ENCODE measurements at places on chromosomes 5 and 9. TPM values are rescaled to one million over a fixed set of nuclear protein-coding genes. Genes with fewer than 3 reads are reported as not detected.

DNA sequence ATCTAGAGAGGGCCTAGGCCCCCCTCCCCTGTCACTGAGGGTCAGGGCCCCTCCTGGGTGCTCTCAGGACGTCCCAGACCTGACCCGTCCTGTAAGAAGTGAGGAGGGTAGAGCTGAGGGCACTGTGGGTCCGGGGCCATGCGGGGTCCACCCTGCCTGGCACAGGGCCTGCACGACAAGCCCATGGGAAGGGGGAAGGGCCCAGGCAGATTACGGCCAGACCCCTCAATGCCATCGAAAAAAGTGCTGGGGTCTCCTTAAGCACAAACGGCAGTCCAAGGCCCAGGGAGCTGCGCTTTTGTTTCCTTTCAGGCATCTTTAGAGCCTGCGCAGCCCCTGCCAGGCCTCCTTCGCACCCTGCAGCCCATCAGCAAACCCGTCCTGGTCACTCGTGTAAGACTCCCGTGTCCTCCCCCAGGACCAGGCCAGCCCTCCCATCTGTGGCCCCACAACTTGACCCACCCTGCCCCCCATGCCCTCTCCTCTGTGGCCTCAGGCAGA is 4.4 kb upstream of the EXOC3 start:
- no peaks in the 10 kb centered on the region for H3K36me3 ChIP-seq
- DNase-seq, result no peak
- no peak overlapping the region for H3K27ac ChIP-seq
- peaks cover 8% of the 10 kb centered on the region for H3K4me1 ChIP-seq
- H3K27me3 ChIP-seq, result peaks cover 3% of the 10 kb centered on the region

DNA sequence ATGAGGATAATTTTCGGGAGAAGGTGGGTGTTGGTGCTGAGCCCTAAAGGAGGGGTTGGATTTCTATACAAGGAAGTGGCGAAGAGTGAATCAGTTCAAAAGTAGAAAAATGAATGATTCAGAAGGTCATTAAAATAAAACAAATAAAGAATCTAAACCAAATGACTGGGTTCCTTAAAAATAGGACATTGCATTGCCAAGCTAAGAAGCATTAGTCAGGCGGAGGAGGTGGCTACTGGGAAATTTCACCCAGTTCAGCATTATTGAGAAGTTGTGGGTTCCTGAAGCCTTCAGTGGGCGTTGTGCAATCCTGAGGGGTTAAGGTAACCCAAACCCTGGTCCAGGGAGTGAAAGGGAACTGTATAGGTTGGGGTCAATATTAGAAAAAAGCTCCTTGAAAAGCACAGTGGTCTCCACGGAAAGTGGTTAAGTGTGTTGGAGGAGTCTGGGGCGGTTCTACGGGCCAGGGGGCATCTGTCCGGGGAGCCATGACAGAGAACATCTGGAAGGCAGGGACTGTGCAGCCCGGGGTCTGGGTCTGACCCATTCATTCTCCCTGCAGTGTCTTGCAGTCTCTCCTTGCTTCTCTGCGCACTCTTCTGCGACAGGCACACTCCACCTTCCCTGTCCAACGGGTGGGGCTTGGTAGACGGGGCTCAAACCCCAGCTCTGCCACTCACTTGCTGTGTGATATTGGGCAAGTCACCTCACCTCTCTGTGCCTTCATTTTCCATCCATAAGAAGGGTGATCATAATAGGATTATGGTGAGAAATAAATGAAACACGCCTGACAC is 27.6 kb upstream of the DUSP1 start:
- H3K27me3 ChIP-seq, result peaks cover 5% of the 10 kb centered on the region
- peak overlapping the region; percentile 12 for H3K27ac ChIP-seq
- H3K4me1 ChIP-seq, result peaks cover 8% of the 10 kb centered on the region
- no peak overlapping the region for H3K4me3 ChIP-seq
- DNase-seq, result no peak

- no peak for DNase-seq
- H3K27ac ChIP-seq, result no peak overlapping the region
- peaks cover 6% of the 10 kb centered on the region for H3K27me3 ChIP-seq
- no peak overlapping the region for H3K4me3 ChIP-seq
These were observed 9.0 kb upstream of the WDR38 start for GRCh38 chr9:124844291-124844690.

DNA sequence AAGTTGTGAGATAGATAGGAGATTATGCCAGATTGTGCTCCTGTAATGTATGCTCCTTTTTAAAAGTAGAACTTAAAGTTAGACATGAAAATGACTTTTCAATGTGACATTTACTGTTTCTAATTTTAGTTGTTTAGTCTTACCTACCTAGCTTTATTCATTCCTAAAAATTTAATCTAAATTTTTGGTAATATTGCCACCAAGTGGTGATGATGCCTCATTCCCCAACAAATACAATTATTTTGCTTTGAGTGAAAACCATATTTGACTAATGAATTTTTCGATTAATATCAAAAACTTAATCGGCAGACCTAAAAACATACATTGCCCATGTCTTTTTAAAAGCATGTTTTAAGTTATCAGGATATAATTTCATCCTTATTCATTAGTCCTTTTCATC is 25.6 kb downstream of the PPWD1 start:
- peaks cover 24% of the 10 kb centered on the region for H3K36me3 ChIP-seq
- no peak overlapping the region for H3K4me3 ChIP-seq
- no peak for DNase-seq
- H3K27ac ChIP-seq, result no peak overlapping the region

GRCh38 chr5:16456103-16456832 is 9.3 kb downstream of the ZNF622 start:
- peaks cover 6% of the 10 kb centered on the region for H3K4me1 ChIP-seq
- peaks cover 4% of the 10 kb centered on the region for H3K36me3 ChIP-seq
- DNase-seq, result peak; percentile 36
- no peaks in the 10 kb centered on the region for H3K27me3 ChIP-seq
- peak overlapping the region; percentile 54 for H3K27ac ChIP-seq

DNA sequence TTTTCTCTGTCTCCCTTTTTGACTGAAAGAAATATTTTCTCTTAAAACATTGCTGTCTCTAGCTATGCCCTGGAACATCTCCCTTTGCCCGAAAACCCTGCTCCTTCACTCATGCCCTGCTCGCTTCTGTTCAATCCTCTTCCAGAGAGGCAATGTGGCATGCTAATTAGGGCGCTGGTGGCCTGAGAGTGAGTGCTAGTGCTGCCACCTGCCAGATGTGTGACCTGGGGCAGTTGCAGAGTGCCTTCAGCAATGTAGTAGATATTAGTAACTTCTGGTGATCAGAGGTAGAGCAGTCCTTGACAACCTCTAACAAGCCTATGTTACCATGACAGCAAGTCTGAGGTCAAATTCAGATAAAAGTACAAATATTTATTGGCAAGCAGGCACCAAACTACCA is 119.5 kb upstream of the OSMR start:
- H3K27me3 ChIP-seq, result peaks cover 3% of the 10 kb centered on the region
- H3K4me3 ChIP-seq, result no peak overlapping the region

Gene TMEM174
- not detected for total RNA-seq

Gene TMEM252
- total RNA-seq, result not detected

Gene TPPP
- 0.05 TPM for total RNA-seq

Gene MAP3K1
- 27.5 TPM for total RNA-seq

Data from endothelial cell (in vitro differentiated cells).